Ovary (tissue), 10 donors: ENCODE measurements at places on chromosomes 7 and 10. TPM values are rescaled to one million over a fixed set of nuclear protein-coding genes. Genes with fewer than 3 reads are reported as not detected.

FBXL13 gene
- polyA plus RNA-seq: 1.1 TPM

FAM25A gene
- not detected for polyA plus RNA-seq

DNA sequence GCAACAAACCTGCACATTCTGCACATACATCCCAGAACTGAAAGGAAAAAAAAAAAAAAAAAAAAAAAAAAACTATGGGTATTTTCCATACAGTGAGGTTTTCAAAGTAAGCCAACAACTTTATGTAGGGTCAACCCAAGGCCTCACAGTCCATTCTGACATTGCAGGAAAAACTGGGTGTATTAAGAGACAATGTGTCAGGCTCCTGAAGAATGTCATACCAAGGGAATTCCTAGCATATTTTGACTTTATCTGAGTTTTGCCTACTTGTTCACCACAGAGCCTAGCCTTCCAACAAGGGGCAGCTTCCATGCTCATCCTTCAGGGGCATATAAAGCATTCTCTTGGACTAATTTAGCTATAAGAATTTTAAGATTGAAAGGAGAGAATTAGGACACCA, 368.9 kb downstream of the PLXDC2 start:
- no peak for DNase-seq

GRCh38 chr7:133354546-133355324, 101.9 kb downstream of the EXOC4 start:
- no peak for DNase-seq

ITPRID1 gene
- polyA plus RNA-seq: 0.20 TPM

- no peak for DNase-seq
Observed at GRCh38 chr7:143504937-143505297, 27.2 kb downstream of the TAS2R41 start.

LRWD1 gene
- polyA plus RNA-seq: 3.4 TPM

GRCh38 chr10:103663802-103664201, 170.3 kb downstream of the NEURL1 start:
- DNase-seq: no peak

SRGN gene
- polyA plus RNA-seq: 107 TPM

- no peak for DNase-seq
Observed at GRCh38 chr7:135121868-135122267, 26.0 kb upstream of the TMEM140 start.

PRPS1L1 gene
- polyA plus RNA-seq: not detected

GRCh38 chr7:45626441-45627430, 52.6 kb downstream of the ADCY1 start:
- no peak for DNase-seq

DNA sequence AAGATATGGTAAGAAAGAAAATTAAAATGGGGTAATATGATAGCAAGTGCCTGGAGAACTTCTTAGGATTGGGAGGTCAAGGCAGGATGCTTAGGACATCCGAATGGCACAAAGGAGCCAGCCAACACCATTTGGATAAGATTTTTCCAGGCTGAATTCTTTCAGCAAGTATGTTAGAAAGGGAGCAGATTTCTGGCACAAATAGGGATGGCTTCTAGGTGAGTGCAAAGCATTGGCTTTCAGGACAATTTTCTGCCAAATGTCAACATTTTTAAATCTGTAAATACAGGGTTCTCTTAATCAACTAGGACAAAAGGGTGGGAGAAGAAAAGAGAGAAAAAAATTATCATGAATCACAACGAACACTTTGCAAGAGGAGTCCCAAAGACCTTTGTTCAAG, 409.1 kb downstream of the GPAM start:
- no peak for DNase-seq

BRAF gene
- 18.7 TPM for polyA plus RNA-seq

NYAP1 gene
- 0.28 TPM for polyA plus RNA-seq

WDFY4 gene
- polyA plus RNA-seq: 1.8 TPM

PNLIPRP3 gene
- not detected for polyA plus RNA-seq

DNA sequence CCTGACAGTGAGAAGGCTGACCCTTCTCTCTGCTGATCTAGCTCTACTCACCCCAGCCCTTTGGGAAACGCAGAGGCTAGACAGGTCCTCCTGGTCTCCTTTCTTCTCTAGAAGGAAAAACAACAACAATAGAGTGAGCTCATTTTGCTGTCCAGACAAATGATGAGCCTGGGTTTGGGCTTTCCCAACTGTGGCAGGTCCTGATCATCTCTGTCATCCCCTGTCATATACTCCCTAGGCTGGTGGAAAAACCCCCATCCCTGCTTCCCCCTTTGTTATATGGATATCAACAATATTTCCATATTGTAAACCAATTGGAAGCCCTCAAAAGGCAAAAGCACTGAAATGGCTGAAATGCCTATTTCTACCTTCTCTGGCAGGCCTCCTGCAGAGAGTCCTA, 9.2 kb upstream of the DDIT4 start:
- no peak for DNase-seq

DNA sequence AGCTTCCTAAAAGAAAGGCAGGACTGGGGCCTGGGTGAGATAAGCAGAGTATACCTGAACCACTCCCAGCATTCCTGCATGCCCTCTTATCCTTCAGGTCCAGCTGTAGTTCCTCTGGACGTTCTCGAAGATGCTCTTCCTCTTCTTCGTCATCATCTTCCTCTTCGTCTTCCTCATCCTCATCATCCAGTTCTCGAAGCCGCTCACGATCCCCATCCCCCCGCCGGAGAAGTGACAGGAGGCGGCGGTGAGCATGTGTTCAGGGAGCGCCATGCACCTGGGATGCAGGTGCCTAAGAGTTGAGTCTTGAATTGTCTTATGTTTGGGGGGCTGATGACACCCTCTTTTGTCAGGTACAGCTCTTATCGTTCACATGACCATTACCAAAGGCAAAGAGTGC, 3.9 kb upstream of the NOLC1 start:
- no peak for DNase-seq
